ENCODE measurements at places on chromosomes 5 and 9. TPM values are rescaled to one million over a fixed set of nuclear protein-coding genes. Genes with fewer than 3 reads are reported as not detected.

- DNase-seq = no peak
Observed at GRCh38 chr5:179054876-179055275, 5.3 kb upstream of the ZNF354C start.

DNA sequence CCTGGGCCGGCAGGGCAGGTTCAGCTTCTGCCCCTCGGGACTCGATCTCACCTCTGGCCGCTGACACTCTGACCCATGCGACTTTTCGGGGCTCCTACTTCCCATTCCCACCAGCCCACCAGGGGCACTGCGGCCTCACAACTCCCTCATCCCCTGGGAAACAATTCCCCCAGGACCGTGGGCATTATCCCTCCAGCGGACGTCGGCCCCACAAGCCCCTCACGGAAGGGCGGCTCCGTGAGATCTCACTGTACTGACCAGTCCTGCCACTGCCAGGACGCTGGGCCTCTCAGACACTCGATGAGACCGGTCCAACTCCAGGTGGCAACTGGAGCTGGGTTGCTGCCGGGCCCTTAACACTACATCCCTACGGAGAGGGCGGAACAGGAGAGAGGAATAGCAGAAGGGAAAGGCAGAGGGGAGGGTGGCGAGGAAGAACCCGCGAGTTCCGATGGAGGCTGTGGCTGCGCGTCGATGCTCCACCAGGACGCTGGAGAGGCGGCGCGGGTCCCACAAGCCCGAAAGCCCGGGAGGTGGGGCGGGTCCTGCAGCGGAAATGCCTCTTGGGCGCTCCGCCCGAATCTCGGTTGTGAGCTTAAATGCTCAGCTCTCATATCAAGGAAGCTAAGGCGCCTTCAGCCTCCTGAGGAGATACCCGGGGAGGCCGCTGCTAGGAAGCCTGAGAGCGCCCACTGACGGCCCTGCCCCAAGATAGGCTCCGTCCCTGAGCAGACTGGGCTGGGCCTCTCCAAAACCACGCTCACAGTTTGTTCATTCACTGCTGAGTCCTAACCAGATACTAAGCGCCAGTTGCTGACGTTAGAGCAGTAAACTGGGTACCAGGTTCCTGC is 36.3 kb downstream of the VCP start:
- DNase-seq = peak; percentile 82

DNA sequence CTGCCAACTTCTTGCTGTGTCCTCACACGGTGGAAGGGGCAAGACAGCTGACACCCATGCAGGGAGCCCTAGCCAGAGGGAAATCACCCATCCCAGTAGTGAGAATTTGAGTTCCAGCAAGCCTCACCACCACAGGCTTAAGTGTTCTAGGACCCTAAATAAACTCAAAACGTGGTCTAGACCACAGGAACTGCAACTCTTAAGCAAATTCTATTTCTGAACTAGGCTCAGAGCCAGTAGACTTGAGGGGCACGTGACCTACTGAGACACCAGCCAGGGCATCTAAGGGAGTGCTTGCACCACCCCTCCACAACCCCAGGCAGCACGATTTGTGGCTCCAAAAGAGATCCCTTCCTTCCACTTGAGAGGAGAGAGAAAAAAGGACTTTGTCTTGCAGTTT is 96.0 kb upstream of the PHF24 start:
- DNase-seq = no peak

- peak; percentile 86 for DNase-seq
Observed at GRCh38 chr9:70120834-70121510, 77.3 kb downstream of the MAMDC2 start.

DNA sequence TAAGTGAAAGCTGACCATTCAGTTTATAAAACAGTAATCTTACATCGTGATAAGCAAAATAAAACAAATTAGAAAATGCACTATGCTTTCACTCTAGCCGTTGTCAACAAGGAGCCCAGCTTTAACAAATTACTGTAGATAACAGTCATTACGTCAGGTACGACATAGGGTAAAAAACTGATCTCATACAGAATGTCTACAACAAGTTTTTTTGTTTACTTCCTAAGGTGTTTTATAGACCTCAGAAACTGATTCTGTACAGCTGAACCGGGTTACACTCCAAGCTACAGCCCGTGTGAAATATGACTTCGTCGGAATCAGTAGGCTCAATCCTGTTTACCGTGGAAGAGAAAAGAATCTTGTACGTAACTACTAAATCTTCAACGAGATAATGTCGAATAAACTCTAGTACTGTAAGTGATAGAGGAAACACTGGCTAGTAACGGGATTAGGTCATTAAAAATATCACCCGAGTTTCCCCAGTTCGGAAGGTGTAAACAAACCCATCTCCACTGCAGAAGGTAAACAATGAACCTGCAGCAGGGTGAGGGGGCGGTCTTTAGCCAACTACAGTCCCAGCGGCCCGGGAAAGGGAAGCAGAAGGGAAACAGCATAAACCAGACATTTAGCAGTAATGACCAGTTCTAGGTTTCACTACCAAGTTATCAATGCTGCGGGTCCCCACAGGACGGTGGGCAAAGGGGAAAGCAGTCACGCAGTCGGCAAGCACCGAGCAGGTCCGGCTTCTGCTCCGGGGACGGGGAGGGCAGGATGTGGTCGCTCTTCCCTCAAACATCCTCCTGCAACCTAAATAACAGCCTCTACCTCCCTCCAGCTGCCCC is 1.1 kb downstream of the RICTOR start:
- DNase-seq = peak; percentile 71

- DNase-seq = no peak
Observed at GRCh38 chr5:154320224-154321089, 125.3 kb upstream of the SAP30L start.

DNA sequence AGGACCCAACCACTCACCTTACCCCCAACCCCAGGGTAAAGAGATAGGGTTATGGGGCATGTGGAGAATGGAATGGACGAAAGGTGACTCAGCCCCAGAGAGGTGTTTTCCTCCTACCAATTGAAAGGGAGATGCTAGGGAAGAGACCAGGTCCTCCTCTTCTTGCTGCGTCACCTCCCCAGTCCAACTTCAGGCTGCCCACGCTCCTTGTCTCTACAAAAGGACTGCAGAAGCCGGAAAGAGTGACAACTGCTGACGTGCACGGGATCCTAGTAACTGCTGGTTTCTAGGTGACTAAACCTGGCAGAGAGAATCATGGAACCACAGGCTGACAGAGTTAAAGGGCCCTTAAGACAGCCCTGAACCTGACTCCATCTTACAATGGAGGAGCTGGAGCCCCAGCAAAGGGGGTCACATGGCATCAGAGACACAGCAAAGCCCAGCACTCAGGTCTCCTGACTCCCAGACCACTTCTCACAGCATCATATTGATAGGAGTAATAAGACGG is 2.2 kb downstream of the GPX3 start:
- no peak for DNase-seq

- DNase-seq = peak; percentile 91
Observed at GRCh38 chr9:34701023-34701768, 8.7 kb downstream of the CCL21 start.

DNA sequence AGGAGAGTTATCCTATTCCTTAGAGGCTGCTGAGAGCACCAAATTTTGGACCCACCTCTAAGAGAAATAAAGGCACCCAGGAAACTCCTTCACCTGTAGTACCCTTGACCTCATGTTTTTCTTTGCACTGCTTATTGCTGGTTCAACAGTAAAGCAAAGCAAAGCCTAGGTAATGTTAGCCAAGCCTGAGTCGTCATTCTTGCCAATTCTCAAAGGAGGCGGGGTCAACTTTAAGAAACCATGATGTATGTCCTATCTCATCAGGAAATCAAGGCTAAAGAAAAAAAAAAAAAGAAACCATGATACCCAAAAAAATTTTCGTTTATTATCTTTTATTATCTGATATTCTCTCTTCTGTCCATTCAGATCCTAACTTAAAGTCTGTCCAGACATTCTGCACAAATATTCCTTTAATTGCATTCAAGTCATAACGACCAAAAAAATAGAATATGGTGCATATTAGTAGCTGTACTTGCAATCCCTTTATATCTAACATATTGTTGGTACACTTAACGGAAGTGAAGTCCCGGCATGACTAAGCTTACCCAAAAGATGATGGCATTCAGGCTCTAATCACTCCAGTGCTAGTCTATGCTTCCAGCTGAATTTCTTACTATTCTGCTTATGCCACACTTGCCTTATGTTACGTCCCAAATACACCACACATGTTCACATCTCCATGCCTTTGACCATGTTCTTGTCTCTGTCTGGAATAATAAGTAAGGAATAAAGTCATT is 1.8 kb downstream of the AUH start:
- no peak for DNase-seq

GRCh38 chr9:30932226-30932625 is 1452.2 kb upstream of the ACO1 start:
- DNase-seq = no peak

DNA sequence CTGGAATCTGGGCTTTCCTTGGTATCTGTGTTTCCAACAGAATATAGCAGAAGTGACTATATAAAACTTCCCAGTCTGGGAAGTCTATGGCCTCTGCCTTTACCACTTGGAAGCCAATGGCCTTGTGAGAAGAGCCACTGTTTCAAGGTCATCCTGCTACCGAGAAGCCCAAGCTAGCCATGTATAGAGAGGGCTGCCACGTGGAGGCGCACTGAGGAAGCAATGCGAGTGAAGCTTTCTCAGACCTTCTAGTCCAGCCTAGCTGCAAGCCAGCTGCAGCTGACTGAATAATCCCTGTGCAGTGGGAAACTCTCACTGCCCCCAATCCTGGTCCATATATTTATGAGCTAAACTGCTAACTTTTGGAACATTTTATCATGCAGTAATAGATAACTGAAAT is 661.8 kb upstream of the RIOK2 start:
- DNase-seq = no peak

Gene DDX46
- total RNA-seq = 27.6 TPM

Gene IRGM
- not detected for total RNA-seq

Gene FOXI1
- total RNA-seq = not detected

Gene CDX1
- not detected for total RNA-seq
